ENCODE measurements at places on chromosomes 12 and 14.

- no peak for DNase-seq
Measured at GRCh38 chr14:89237921-89238529, 179.0 kb downstream of the FOXN3 start.

DNA sequence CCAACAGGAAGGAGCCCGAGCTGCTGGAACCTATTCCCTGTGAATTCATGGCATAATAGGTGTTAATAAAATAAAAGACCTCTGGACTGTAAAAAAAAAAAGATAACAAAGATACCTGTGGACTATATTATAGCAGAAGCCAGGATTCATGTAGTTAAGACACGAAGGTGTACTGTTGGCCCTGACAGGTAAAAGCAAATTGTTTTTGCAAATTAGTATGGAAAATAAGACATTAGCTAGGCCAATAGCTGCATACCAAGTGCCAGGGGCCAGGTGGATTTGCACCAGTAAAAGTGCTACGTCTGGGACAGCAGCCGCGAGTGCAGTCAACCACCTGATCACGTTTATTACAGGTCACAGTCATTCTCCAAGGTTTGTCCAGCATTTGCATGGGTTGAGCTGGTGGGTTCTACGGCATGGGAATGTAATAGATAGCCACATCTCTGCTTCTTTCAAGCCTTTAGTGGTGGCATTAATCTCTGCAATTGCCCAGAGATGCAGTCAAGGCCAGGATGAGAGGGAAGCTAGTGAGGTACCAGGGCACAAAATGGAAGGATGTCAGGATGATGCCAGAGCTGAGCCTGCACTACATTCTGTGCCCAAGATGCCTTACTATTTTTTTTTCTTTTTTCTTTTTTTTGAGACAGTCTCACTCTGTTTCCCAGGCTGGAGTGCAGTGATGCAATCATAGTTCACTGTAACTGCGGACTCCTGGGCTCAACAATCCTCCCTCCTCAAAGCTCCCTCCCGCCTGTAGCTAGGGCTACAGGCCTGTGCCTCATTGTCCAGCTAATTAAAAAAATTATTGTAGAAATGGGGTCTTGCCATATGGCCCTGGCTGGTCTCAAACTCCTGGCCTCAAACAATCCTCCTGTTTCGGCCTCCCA lies 26.3 kb downstream of the TNFAIP2 start:
- DNase-seq, result no peak

DNA sequence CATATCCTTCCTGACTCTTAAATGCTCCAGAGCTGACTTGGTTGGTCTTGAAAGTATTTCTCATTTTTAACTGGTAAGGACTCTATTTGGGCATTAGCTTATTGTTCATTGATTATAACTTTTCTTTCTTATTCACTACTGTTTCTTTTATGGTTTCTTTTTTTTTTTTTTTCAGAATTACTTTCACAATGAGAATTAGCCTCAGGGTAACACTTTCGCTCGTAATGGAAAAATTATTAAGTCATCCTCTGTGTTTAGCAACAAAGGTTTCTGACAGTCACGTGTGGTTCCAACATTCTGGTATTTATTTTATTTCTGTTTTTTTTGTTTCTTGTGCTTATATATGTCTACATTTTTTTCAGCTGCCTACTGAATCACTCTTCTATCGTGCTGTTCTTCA lies 80.0 kb downstream of the METTL25 start:
- DNase-seq, result no peak

- no peak for DNase-seq
Measured at GRCh38 chr12:78494911-78495310, 369.7 kb upstream of the SYT1 start.

DNA sequence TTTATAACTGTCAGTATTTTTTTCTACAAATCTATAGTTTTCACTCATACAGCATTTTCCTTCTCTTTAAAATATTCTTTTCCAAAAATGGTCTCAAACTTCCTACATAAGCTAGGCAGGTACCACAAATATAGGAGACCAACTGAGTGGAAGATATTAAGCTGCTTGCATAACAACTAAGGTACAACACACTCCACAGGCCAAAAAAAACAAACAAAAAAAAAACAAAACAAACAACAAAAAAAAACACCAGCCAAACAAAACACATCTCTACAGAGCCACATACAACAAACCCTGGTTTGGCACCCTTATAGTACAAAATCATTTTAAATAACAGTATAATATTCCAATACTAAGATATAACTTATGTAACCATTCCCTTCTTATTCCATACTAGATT lies 50.1 kb downstream of the SLC2A13 start:
- DNase-seq, result no peak

DNA sequence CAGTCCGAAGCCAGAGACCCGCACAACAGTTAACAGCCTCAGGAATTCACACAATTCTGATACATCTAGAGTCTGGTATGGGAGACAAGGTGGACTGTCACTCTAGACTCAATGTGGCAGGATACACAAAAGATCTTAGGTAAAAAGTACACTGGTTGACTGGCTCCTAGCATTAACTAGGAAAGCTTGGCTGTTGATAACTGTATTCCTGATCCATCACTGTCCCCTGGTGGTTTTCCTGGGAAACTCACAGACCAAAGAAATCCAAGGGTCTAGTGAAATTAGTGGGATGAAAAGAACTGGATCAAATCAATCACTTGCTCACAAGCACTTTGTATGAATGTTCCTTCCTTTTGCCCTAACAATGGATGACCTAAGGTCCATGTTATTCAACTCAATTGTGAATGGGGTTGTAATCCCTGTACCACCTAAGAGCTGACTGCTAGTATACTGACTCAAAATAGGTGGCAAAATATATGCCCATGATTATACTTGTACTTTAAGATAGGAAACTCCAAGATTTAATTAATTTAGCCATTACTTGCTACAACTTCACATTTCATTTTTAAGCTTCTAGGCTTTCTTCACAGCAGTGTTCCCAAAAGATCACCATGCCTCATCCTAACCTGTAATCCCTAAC lies 14.0 kb downstream of the NPC2 start:
- DNase-seq, result no peak

- no peak for DNase-seq
Measured at GRCh38 chr14:51630987-51631386, 20.7 kb upstream of the FRMD6 start.

GRCh38 chr12:118038137-118038536 lies 21.6 kb downstream of the RFC5 start:
- DNase-seq, result no peak

- DNase-seq, result no peak
Measured at GRCh38 chr14:90577661-90578282, 180.9 kb downstream of the CALM1 start.

All from effector memory CD8-positive, alpha-beta T cell (primary cell).